T-helper 17 cell (primary cell): ENCODE measurements at places on chromosomes 1 and 21. TPM values are rescaled to one million over a fixed set of nuclear protein-coding genes. Genes with fewer than 3 reads are reported as not detected.

GRCh38 chr1:206560007-206560716 lies 52.1 kb downstream of the EIF2D start:
- no peak for DNase-seq

DNA sequence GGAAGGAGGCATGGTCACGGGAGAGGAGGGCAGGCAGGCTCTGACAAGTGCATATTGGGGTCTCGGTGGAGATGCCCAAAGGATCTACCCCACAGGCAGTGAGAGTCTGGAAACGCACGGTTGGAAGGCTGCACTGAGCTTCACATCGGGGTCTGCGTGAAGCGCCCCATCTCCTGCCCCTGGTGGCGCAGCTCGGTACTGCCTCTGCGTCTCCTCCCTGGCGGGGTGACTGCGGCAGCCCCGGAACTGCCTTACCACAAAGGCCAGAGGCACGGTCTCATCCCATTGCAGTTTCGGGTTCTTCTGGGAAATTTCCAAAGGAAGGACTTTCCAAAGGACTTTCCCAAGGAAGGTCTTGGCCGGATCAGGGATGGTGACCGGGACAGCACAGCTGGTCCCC lies 69.2 kb upstream of the AJAP1 start:
- peak; percentile 27 for DNase-seq

DNA sequence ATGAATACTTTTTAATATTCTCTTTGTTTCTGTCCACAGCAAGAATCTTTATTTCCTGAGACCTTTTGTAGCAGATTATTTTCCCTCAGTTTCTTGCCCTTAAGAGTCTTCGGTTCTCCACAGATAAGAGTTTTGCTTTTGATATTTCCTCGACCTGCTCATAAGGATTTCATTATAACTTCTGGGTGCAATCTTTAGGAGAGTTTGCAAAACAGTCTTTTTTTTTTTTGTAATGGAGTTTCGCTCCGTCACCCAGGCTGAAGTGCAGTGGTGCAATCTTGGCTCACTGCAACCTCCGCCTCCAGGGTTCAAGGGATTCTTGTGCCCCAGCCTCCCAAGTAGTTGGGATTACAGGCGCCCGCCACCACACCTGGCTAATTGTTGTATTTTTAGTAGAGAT lies 10.1 kb upstream of the UBE4B start:
- DNase-seq = no peak

GRCh38 chr1:203444171-203444576 lies 31.4 kb upstream of the PRELP start:
- DNase-seq = no peak

DNA sequence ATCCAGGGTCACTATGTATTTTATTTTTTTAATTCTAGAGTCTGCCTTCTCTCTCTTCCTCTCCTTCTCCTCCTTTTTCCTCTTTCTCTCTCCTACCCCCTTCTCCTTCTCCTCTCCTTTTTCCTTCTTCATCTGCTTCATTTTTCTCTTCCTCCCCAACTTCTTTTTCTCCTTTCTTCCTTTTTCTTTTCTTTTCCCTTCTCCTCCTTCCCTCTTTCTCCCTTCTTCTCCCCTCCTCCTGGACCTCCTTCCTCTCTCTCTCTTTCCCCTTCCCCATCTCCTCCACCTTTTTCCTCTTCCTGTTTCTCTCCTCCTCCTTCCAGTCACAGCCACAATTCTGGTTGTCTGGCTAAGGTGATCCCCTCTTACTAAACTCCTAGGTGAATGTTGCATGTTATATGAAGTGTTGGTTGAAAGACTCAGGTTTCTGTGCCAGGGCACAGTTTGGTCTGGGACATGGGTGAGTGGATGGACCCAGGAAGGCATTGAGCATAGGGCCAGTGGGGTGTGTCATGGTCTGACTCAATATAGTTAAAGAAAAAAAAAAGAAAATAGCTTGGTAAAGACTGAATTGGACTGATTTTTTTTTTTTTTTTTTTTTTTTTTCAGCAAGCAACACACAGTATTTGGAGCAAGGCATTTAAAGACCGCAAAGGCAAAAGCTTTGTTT lies 266.9 kb downstream of the TGFB2 start:
- DNase-seq = no peak

DNA sequence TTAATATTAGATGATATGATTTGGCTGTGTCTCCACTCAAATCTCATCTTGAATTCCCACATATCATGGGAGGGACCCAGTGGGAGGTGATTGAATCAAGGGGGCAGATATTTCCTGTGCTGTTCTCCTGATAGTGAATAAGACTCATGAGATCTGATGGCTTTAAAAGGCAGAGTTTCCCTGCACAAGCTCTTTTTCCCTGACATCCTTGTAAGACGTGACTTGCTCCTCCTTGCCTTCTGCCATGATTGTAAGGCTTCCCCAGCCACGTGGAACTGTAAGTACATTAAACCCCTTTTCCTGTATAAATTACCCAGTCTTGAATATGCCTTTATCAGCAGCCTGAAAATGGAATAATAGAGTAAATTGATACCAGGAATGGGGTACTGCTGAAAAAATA lies 13.3 kb upstream of the F13B start:
- DNase-seq = no peak

- no peak for DNase-seq
Observed at GRCh38 chr1:169064103-169064502, 42.4 kb upstream of the ATP1B1 start.

DNA sequence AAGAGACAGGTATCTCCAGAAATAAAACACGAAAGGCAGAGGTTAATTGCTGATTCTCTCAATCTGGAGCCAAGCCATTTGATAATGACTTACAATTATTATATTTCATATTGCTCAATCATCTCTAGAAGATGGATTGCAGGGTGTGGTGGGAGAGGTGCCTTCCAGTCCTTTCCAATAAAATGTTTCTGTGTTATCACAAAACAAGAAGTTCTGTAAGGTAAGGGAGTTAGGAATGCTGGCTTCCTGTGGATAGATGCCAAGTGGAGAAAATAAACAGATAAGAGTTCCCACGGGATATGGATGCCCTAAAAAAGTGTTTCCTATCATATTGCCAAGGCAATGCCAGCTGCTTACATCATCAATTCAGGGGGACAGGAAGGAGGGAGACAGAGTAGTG lies 7.2 kb upstream of the CCN1 start:
- no peak for DNase-seq

DNA sequence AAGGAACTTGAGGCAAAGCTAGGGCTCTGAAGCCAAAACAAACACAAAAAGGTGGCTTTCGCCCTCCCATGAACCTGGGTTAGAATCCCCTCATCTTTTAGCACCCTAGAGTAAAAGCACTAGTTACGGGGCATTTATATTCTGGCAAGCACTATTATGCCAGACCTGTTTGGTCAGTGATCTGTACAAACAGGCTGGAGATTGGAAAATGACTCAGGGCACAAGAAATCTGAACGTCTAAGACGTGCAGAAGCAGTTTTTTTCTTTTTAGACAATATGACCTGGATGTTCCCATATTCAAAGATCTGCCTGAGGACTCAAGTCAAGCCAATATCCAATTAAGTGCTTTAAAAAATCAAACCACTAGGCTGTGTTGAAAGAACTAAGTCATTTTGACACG lies 3.0 kb downstream of the ZNF436 start:
- DNase-seq = no peak

DNA sequence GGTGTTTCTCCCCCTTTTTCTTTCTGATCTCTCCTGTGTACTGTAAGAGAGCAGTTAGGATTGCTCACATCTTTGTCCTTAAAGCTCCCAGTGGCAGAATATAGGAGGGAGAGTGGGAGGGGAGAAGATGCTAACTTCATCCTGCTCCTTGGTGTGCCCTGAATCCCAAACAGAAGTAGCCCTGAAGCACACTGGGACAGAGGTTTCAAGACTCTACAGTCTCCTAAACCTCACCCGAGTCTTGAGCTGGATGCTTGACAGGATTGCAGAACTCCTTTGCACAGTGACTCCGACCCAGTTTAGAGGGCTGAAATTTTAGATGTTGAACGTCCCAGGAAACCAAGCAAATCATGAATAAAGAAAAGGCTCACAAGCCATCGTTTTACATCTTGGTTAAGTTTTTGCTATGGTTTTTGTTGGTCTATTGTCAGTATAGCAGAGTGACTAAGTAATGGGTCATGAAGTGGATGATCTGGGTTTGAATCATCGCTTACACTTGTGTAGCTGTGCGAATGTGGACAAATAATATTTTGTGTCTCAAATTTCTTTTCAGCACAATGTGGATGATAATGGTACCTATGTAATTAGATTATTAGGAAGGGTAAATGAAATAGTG lies 37.5 kb downstream of the XCL2 start:
- DNase-seq = no peak

DNA sequence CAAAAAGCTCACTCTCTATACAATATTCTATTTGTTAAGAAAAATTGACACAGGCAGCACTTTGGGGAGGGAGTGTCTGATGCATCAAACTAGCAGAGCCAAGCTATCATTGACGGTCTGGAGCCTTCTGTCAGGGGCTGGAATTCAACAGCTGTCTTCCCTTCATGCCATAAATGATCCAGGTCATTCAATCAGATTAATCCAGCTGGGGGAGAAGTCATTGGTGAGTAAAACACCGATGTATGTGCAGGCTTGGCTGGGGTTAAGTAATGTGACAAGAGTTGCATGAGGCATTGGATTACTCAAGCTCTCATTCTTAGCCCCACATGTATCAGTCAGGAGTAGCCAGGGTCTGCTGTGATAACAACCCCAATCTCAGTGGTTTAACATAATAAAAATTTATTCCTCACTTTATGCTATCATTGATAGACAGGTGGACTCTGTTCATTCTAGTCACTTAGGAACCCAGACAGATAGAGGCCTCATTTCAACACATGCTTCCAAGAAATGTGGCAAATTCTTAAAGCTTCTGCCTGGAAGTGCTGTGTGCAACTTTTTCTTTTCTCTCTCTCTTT lies 118.1 kb upstream of the GADD45A start:
- no peak for DNase-seq

DNA sequence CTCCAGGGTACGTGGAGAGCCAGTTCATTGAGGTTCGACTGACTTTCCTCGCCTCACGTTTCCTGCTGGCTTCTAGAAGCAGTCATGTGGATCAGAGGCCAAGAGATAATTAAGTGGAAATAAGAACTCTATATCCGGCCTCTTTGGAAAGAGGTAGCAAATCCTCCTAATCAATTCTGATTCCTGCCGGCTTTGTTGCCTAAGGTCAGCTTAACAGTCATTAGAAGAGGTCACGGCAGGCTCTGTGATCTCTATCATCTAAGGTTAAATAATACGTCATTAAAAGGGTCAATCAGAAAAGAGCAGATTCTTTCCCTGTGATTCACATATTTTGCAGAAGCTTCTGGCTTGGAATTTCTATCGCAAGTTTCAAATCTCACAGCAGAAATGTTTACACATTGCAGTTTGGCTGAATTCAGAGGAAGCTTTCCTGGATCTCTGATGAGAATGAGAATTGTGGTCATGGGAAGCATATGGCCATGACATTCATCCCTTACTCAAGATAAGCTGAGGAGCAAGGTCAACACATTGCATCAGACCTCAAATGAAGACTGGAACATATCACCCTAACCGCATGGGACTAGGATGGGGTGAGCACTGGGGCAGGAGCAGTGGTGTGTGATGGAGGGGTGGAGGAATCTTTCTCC lies 189.4 kb downstream of the PBX1 start:
- DNase-seq = no peak

DNA sequence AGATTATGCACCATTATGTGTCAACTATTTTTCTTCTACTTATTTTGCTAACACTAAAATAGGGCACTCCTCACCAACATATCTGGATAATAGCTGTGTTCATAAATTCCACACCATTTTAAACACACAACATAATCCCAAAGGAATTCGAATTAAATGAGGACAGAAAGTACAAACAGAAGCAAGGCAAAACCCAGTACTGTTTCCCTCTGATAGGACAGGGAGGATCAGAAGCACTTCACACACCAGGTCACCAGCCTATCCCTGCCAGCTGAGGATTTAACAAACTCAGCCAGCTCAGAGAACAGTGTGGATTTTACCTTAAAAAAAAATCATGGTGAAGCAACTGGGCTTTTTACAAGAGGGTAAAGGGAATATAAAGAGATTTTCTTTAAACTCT lies 20.0 kb downstream of the CRYZ start:
- no peak for DNase-seq

DNA sequence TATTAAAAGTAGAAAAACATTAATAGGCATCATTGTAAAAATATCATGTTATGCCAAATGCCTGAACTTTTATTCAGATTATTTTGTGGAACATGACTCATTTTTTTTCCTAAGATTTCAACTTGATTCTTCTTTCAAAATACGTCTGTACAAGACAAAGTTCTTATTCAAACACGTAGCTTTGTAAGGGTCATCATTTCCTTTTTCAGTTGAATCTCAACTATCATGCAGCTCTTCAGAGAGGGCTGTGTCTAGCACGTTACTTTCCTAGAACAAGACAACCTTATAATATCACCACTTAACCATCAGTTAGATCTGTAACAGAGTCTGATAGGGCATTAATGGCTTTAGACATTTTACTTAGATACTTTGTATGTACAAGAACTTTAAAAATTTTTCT lies 608.9 kb downstream of the AMY1C start:
- no peak for DNase-seq

KHDRBS1 gene
- 92.5 TPM for total RNA-seq

S100A7A gene
- total RNA-seq = not detected

LCE3E gene
- total RNA-seq = not detected

SLC2A5 gene
- total RNA-seq = not detected

EVA1C gene
- 17.9 TPM for total RNA-seq

C1QTNF12 gene
- 2.0 TPM for total RNA-seq

AKNAD1 gene
- not detected for total RNA-seq

PLA2G2C gene
- total RNA-seq = not detected
